ENCODE measurements at places on chromosomes 2 and 18.

DNA sequence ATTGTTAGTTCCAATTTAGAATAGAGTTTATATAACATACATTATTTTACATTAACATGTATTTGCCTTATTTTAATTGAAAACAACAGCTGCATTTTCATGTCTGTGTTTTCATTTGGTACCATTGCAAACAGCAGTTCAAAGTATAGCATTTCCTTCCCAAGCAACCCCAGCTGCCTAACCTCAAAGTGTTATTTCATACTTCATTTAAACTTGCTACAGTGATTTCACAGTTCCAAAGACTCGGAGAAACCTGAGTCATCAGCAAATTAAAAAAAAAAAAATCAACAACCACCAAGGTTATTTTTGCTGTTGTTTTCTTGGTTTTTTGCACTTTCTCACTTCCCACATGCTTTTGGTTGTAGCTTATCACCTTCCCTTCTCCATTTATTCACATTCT is 236.5 kb upstream of the SPHKAP start:
- no peak for DNase-seq

GRCh38 chr18:48342581-48342980 is 66.6 kb downstream of the ZBTB7C start:
- DNase-seq = no peak

DNA sequence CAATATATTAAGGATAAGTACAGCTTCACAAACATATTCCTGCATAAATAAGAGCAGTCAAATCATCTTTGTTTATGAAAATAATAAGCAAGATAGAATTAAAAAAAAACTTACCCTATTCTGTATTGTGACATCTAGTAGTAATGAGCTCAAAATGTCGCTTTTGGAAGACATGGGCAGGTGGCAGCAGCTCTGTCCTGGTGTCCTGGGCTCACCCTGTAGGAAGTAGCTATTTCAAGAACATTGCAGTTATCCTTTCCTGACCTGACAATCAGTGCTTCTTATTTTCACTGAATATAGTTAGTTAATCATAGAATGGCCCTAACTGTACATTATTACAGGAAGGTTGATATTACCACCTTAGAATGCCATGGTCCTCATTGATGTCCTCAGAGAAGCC is 229.1 kb downstream of the BABAM2 start:
- no peak for DNase-seq

DNA sequence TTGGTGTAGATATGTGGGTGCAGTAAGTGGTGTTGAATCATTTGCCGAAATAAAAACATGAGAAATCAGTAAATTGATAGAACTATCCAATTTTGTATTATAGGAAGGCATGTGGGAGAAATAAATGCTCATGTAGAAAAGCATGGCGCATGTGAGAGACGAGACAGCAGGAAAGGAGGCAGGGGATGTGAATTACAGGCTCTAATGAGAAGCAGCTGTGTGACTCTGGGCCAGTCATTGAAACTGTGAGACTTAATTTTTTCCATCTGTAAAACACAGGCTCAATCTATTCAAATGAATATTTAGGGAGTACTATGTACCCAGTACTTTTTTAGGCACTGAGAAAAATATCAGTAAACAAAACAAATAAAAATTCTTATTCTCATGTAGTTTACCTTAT is 42.6 kb upstream of the MAP3K20 start:
- no peak for DNase-seq

- no peak for DNase-seq
These were observed 219.5 kb downstream of the BCL2 start for GRCh38 chr18:63099848-63100629.

DNA sequence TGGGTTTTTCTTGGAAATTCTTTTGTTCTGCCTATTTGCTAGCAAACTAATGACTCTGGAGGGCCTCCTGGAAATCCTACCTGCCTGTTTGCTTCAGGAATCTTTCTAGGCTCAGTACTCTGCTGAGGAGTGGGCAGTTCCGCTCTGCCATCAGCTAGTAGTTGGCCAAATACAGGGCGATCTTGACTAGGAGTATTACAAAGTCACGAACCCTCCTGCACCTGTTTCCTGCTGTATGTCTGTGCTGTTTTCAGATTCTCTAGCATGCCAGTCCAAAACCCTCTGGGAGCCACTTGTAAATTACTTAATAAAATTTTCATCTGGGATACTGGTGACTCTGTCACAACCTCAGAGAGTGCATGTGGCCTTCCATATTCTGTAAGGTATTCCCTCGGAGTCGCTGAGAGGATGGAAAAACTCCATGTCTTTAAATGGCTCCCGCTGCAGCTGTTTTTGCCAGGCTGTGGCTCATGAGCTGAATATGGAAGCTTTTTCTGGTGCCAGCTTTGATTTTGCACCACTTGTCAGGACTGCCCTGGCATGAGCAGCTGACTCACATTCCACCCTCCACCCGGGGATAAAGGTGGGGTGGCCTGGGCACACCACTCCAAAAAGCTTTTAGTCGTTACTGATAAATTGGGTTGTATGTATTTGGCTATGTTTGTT is 123.0 kb downstream of the RTN4 start:
- no peak for DNase-seq

DNA sequence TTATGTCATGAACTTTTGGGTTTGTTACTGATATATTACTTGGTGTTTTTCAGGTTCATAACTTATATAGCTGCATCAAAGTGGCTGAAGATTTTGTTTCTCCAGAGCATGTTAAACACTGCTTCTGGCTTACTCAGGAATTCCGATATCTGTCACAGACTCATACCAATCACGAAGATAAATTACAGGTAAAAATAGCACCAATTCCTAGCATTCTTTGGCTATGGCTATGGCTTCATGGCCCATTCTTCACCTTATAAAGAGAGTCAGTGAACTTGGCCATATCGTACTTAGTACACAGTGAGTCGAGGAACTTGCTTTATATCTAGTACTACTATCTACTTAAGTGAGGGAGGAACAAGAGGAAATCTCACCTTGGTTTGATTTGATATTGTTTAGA is 49.9 kb downstream of the KDM3A start:
- DNase-seq = no peak

DNA sequence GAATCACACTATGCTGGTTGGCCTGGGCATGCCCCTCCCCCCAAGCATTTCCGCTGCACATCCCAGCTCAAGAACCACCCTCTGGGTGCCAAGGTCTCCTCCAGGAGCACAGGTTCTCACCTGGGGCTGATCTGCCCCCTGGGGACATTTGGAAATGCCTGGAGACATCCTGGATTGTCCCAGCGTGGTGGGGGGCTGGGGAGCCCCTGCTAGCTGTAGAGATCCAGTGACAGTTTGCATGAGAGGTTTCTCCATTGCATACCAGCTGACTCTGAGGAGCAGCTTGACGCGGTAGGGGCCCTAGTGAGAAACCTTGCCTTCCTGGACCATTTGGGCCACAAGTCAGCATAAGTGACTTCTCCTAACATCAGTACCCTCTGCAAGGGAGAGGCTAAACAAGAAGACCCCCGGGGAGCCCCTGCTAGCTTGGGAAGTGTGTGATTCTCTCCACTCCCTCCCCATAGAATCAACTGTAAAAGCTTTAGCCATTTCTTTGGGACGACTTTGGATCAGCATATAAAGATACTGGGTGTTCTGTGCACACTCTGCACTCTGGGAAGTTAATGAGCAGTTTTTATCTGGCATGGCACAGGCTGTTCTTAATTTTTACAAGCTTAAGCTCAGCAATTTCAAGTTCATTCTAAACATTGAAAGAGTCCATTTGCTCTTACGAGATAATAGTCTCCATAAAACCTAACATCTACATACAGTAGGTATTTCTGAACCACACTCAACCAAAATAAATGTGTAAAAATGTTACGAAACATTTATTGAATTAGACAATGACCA is 94.1 kb downstream of the GBX2 start:
- DNase-seq = no peak

DNA sequence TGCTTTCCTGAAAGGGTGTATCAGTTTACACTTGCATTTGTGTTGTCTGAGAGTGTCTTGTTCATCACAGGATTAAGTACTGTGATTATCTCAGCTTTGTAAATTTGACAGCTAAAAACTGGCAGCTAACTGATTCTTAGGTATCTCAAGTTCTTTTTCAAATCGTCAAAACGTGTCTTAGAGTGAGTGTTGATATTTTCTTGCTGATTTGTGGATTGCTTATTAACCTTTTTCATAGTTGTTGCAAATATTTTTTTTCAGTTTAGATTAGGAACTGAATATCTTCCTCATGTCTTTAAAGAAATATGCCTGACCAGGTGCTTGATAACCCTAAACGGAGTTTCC is 41.9 kb downstream of the LRRFIP1 start:
- no peak for DNase-seq

DNA sequence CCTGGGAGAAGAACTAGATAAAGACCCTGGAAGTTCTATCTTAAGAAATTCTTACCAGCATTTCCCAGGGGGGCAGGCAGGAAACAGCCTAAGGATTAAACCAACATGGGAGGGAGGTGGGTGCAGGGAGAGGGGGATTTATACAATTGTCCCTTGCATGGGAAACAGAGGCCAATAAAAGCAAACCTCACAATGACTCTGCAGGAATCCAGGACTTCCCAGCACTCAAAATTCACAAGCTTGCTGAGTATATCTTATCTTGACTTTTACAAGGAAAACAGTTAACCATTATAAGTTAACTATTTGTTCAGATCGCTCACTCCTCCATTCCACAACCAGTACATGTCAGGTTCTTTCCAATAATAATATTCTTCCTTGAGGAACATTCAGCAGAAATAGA is 241.3 kb downstream of the MREG start:
- no peak for DNase-seq

GRCh38 chr18:3985664-3986063 is 469.4 kb downstream of the DLGAP1 start:
- no peak for DNase-seq

- no peak for DNase-seq
These were observed 23.9 kb downstream of the DOK1 start for GRCh38 chr2:74578408-74578807.

DNA sequence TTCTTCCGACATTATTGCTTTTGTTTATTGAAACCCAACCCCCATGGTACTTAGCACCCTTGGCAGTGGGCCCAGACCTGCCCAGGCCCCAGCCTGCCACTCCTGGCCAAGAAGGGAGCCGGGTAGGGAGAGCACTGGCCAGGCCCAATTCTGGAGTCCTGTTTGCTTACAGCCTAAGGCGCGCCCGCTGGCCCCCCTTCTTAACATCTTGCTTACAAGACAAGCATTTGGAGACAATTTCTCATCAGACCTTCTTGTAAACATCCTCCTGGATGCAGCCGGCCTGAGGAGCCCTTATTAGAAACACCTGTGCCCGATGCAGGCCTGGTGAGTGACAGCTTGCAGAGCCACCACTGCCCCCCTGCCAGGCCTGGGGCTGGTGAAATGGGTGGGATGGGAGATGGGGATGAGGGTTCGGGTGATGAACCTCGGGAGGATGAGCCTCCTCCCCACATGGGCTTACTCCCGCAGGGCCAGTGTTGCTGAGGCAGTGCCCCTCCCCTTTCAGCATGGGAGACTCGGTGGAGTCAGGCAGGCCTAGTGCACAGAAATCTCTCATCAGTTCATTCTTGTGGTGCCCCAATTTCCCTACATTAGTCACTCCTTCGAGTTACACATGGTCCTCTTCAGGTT is 217.5 kb downstream of the CYP26B1 start:
- no peak for DNase-seq

- no peak for DNase-seq
These were observed 34.1 kb downstream of the PTPRM start for GRCh38 chr18:7601246-7601615.

DNA sequence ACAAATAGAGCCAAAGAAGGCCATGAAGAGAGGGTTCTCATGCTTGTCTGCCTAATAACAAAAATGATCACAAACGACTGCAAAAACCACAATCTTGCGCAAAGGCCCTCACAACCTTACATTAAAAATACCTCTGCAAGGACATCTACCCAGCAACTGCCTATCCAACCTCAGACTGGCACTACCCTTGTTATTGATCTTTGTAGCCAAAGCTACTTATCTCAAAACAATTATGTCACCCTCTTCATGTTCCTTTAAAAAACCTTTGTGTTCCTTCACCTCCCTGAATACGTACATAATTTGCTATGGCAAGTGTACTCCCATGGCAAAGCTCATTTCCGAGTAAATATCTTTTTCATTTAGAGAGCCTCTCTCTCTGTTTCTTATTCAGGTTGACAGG is 44.1 kb downstream of the TMEM163 start:
- DNase-seq = no peak

DNA sequence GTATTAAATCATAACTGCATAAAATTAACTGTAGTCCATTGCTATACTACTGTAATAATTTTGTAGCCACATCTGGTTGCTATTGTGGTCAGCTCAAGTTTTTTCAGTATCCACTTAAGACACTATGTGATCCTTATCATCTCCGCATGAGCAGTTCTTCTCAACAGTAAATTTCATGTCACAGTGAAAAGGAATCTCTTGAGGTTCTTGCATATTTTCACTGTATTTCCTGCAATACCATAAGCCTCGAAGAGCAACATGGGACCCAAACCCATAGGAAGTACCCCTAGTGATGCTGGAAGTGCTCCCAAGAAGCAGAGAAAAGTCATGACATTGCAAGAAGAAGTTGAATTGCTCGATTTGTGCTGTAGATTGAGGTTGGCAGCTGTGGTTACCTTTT is 86.7 kb downstream of the LDLRAD4 start:
- no peak for DNase-seq

GRCh38 chr2:39893616-39894015 is 114.6 kb upstream of the THUMPD2 start:
- DNase-seq = no peak

- DNase-seq = no peak
These were observed 45.4 kb downstream of the INO80D start for GRCh38 chr2:206040525-206040924.

DNA sequence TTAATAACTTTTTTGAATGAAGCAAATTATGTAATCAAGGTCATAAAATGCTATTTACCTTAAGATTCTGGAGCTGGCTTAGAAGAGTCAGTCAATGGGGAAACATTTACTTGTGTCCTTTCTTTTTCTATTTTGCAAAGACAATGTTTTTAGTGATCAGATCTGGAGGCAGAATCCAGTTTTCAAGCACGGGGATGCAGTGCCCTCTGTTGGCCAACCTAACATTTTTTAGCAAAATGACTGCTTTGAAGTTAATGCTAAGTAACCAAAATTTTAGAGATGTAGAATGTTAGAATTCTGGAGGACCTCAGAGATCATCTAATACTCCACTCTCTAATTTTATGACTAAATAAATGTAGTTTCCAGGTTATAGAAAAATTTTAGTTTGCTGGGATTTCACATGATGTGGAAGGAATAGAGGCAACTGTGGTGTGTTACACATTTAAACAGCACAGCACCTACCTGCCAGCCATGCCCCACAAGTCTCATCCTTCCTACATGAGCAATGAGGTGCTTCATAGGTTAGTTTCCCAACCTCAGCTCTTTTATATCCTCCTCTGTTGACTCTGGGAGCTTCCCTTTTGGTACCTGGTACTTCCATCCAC is 23.6 kb upstream of the SLC9A4 start:
- DNase-seq = peak; percentile 40
